ENCODE measurements at places on chromosomes 1 and 21. TPM values are rescaled to one million over a fixed set of nuclear protein-coding genes. Genes with fewer than 3 reads are reported as not detected.

Gene UBL4B
- total RNA-seq, result not detected

Gene CADM3
- 0.09 TPM for total RNA-seq

Gene ZMYND12
- 0.23 TPM for total RNA-seq

Gene PYHIN1
- not detected for total RNA-seq

Gene BACH1
- 6.0 TPM for total RNA-seq

Gene TCHH
- total RNA-seq, result 0.19 TPM

Gene FMO5
- total RNA-seq, result 0.38 TPM

Gene NKAIN1
- 1.3 TPM for total RNA-seq

Gene SLC27A3
- total RNA-seq, result 2.6 TPM

Gene HMGN1
- 193 TPM for total RNA-seq

Gene ATP1A2
- 0.13 TPM for total RNA-seq

Gene RBP7
- total RNA-seq, result 11.2 TPM

Gene GJC2
- 0.66 TPM for total RNA-seq

Gene OR2M3
- total RNA-seq, result not detected

Gene CACHD1
- total RNA-seq, result 1.8 TPM

Gene DRAXIN
- 0.05 TPM for total RNA-seq

Gene BSND
- total RNA-seq, result not detected

Gene UROD
- 46.1 TPM for total RNA-seq

Gene ARMH1
- total RNA-seq, result 0.65 TPM

Gene KRTAP12-2
- not detected for total RNA-seq

Gene ICOSLG
- total RNA-seq, result 2.0 TPM

Gene ZYG11A
- total RNA-seq, result 2.9 TPM

Gene ZNF691
- 7.7 TPM for total RNA-seq

All from A549 treated with ZK216348 at 1 μM for 4 hours (cell line).